ENCODE measurements at places on chromosomes 6 and 20.

DNA sequence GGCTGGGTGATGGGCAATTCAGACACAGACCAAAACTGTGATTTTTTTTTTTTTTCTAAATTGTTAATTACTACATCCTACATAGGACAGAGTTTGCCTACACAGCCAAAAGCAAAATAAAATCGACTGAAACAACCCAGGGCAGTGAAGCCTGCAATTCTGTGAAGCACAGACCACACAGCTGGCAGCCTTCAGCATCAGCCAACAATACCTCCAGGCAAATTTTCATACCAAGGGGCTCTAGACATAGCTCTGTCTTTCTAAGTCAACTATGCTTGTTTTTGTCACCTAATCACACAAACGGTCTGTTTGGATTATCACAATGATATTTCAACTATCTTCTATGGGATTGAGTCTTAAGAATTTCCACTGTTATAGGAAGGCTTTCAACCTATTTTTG, 17.6 kb downstream of the RMND1 start:
- DNase-seq, result no peak

- no peak for DNase-seq
These were observed 135.2 kb upstream of the PRL start for GRCh38 chr6:22432060-22432459.

DNA sequence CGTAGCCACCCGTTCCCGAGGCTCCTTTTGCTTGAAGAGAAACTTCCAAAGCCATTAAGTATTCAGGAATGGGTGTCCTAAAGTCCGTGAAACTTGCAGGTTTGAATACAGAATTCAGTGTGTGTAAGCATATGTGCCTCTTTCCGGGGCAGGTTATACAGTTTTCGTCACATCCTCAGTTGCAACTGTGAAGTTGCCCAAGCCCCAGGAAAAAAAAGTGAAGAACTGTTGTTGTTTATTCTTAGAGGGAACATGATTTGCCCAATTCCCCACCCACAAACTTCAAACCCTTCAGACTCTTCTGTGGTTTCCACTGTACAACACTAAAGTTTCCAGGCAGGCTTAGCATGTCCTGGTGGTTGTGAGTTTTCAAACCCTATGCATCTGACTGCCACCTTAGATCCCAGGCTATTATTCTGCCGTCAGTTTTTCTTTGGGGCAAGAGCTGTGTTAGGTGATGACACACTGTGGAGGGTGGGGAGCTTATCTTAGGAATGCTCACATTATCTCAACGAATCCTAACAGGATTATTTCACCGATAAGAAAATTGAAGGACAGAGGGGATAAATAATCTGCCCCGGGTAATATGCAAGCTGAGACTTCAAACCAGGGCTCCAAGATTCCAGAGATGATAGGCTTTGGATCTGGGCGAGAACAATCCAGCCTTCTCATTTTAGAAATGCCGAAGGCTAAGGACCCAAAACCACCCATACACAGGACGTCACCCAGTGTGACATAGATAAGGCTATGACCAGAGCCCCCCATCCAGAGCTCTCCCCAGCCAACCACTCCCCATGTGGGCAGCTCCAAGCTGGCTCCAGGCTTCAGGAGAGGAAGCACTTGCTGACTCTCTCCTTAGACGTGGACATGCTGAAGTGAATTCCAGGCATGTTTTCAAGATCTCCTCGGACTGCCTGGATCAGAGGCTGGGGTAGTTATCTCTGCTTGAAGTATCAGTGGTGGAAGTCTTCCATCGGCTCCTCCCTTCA, 81.7 kb upstream of the AFDN start:
- DNase-seq, result no peak

DNA sequence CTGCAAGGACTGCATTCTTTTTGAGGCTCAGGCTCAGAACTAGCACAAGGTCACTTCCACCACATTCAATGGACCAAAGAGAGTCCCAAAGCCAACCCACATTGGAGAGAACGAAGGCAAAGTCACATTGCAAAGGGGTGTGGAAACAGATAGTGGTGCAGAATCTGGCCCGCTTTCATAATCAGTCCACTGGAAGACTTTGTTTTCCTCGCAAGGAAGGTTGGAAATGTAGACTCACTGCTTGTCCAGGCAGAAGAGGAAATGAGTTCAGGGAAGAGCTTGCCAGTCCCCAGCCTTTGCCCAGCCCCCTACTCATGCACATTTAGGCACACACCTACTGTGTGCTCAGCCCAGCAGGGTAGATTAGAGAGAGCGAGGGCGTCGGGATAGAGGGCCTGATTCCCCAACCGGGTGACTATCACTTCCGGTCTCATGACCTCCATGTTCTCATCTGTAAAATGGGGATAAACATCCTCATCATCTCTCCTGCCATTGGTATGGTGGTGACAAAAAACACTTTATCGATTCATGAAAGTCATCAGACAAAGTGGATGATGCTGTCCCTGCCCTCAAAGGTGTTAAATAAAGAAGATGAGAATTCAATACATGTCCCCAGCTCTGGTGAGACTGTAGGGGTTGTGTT, 24.3 kb upstream of the CCN5 start:
- DNase-seq, result no peak

DNA sequence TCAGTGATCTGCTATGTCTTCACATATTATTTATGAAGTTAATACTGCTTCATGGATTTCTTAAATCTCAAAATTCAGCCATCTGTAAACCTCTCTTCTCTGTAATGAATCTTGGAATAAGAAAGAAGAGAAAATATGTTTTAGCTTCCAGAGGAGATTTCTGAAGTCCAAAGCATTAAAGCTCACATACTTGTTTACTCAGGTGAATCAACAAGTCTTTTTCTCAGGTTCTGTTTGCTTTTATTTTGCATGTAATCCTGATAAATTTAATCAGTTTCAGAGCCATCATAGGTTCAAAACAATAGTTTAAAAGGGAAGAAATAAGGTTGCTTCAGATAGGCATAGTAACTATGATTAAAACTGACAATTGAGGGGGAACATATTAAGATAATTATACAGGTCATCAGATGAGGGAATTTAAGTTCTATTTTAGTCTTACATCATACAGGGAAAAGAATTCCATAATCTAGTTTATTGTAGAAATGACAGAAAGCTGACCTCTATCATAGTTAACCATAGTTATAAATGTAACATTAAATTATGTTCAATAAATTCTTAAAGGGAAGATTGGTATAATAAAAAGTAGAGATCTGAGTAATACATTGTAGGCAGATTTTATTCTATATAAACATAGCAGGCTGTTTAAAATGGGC, 716.2 kb downstream of the EYS start:
- no peak for DNase-seq

GRCh38 chr6:157276134-157276532, 47.2 kb downstream of the TMEM242 start:
- no peak for DNase-seq

GRCh38 chr20:60634491-60635172, 617.4 kb upstream of the CDH4 start:
- DNase-seq, result no peak

DNA sequence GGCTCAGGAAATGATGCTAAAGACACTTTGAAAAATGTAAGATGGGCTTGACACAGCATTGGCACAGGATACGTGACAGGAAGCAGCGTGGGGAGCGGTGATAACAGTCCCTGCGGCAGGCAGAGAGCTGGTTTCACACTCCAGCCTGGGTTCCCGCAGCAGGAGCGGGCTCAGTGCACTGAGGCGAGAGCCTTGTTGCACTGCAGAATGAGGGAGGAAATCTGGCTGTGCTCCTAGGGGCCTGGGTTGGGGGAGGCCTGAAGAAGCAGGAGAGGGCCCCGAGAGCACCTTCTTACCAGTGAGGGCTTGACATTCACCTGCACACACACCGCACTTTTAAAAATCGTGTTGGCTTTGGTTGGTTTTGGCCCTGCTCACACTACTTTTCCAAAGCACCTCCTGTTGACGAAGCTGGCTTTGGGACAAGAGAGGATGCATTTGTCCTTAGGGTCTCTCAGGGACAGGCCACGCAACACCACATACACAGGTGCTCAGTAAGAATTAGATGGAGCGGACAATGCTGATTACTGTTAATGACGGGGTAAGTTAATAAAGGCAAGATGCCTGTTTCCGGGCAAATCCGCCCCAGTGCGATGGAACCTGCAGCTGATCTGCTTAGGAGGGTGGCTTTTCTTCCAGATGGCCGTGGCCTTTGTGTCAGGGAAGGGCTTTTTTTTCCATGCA, 49.4 kb upstream of the ARMC2 start:
- peak; percentile 30 for DNase-seq

DNA sequence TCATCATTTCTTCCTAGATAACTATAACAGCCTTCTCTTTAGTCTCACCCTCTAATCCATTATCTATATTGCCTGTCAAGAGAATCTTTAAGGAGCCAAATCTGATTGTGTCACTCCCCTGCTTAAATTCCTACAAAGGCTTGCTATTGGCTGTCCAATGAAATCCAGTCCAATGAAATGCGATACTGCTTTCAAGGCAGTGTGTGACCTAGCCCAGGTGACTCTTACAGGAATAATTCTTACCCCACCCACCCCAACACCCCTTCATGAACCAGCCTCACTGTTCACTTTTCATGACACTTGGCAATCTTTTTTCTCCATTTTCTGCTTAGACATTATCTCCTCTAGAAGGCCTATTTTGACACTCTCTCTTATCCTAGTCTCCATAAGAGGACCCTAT, 163.3 kb upstream of the MARCKS start:
- DNase-seq, result no peak

- no peak for DNase-seq
These were observed 5.0 kb downstream of the COL21A1 start for GRCh38 chr6:56242346-56242745.

- no peak for DNase-seq
These were observed 89.2 kb upstream of the STMND1 start for GRCh38 chr6:17012421-17013225.

DNA sequence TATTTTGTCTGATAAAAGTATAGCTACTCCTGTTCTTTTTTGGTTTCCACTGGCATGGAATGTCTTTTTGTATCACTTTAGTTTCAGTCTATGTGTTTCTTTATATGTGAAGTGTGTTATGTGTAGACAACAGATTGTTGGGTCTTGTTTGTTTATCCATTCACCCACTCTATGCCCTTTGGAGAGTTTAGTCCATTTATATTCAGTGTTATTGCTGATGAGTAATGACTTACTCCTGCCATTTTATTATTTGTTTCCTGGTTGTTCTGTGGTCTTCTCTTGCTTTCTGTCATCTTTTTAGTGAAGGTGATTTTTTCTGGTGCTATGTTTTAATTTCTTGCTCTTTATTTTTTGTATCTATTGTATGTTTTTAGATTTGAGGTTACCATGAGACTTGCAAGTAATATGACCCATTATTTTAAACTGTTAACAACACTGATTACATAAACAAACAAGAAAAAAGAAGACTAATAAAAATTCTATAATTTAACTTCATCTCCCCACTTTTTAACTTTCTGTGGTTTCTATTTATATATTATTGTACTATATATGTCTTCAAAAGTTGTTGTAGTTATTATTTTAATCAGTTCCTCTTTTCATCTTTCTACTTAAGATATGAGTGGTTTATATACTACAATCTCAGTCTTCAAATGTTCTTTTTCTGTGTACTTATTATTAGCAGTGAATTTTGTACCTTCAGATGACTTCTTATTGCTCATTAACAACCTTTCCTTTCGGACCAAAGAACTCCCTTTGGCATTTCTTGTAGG, 323.4 kb downstream of the BTBD9 start:
- no peak for DNase-seq

DNA sequence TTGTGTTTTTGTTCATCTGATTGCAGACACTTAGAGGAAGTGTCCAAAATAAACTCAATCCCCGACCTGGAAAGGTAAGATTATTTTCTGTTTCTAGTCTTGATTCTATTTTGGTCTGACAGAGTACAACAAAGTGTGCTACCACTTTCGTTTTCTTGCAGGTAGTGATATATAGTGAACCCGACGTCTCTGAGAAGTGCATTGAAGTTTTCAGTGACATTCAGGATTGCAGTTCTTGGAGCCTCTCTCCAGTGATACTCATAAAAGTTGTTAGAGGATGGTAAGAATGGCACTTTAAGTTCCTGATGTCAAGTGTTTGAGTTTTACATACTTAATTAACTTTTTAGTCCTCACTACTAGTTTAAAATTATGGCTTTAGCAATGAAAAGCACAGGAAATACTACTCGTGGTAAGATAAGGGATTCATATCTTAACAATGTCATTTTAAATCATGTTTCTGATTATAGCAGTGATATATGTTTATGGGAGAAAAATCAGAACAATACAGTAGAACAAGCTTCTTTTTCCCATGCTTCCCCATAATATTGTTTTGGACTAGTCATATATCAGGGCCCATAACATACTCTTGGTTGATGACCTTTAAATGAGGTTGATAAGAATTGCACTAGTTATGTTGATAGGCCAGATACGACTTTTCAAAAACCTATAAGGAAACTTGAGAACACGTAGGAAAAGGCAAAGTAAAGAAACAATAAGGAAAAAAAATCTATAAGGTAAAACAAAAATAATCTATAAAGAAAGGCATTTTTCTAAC, 104.0 kb downstream of the RTN4IP1 start:
- DNase-seq, result no peak

GRCh38 chr6:16947375-16948015, 154.4 kb upstream of the STMND1 start:
- DNase-seq, result no peak

DNA sequence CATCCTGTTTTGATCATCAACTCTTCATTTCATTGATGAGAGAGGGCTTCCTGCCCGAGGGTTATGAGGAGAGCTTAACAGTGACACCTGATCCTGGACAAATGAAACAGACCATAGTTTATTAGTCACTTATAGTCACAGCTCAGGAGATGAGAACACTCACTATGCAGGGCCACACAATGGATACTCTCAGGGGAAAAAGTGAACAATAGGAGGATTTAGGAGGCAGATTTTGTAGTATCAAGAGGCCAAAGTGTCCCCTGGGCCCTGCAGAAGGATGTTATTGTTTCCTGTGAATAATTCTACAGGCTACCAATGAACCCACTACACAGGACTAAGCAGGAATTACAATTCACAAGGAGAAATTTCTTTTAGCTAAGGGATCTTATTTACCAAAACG, 772.8 kb upstream of the MAN1A1 start:
- no peak for DNase-seq

DNA sequence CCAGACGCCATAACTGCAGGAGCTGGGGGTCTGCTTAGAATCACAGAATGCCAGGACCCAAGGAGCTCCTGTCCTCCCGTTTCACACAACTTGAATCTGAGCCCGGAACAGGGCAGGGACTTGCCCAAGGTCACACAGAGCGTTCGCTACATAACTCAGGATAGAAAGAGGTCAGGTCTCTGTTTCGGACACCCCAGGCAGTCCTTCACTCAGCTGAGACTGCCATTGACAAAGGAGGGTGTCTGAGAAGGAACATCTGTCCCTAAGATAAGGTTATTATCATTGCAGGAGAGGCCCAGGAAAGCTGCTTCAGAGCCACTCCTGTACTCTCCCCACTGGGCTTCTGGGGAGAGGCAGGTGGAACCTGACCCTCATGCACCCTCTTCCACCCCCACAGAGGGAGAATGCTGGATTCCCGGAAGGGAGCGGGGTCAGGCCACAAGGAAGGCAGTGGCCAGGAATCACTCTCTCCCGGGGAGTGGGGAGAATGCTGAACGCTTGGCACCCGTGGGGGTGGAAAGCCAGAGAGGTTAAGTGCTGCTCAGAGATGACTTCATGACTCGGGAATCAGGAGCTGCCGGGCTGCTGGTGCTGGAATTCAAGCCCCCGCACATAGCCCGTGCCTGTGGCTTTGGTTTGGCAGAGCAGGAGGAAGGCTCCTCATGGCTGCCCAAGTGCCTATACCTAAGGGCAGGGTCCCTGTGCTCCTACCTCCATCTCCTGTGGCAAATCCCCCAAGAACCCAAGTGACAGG, 10.7 kb downstream of the SDC4 start:
- no peak for DNase-seq
